Ascending aorta (tissue), 2 donors: ENCODE measurements at places on chromosomes 5 and 9. TPM values are rescaled to one million over a fixed set of nuclear protein-coding genes. Genes with fewer than 3 reads are reported as not detected.

DNA sequence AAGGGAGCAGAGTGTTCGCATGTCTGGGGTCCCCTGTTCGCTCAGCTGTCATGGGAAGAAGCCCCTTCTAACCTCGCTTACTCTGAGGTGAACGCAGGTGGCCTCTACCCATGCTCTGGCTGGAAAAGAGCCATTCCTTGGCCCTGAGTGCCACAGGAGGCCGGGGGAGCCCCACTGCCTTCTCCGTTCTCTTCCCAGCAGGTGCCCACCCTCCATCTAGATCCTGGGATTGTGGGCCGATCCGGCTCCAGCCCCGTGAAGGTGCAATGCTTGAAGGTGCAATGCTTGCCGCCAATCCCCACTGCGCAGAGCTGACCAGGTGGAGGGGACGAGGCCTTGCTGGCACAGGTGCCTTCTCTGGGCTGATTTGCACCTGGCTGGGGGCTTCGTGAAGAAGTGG is 95.4 kb downstream of the MRPL36 start:
- no peaks in the 10 kb centered on the region for H3K4me1 ChIP-seq
- no peaks in the 10 kb centered on the region for H3K27me3 ChIP-seq
- no peaks in the 10 kb centered on the region for H3K36me3 ChIP-seq
- DNase-seq = no peak

The C5orf52 gene
- not detected for total RNA-seq

GRCh38 chr5:32223972-32224609 is 50.0 kb upstream of the GOLPH3 start:
- H3K36me3 ChIP-seq = peaks cover 3% of the 10 kb centered on the region
- no peak overlapping the region for H3K27ac ChIP-seq
- H3K4me3 ChIP-seq = no peak overlapping the region
- no peak for DNase-seq

The PCDHGC5 gene
- total RNA-seq = 0.11 TPM

DNA sequence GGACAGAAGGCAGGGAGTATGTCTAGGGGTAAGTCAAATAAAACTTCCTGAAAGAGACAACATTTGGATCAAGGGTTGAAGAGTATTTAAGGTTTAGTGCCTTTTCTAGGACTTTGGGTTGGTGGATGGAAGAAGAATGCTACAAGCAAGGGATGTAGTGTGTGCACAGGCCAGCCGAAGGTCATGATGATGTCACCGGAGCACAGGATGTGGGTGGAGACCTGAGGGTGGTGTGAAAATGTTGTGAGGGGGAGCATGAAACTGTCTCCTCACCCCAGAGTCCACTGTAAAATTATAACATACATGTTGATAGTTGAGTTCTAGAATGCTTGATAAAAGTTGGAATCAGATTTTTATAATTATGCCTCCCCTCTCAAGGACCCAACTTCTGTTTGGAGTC is 553.3 kb upstream of the SGCD start:
- no peak overlapping the region for H3K4me3 ChIP-seq
- no peaks in the 10 kb centered on the region for H3K36me3 ChIP-seq
- no peak for DNase-seq
- H3K27me3 ChIP-seq = no peaks in the 10 kb centered on the region

DNA sequence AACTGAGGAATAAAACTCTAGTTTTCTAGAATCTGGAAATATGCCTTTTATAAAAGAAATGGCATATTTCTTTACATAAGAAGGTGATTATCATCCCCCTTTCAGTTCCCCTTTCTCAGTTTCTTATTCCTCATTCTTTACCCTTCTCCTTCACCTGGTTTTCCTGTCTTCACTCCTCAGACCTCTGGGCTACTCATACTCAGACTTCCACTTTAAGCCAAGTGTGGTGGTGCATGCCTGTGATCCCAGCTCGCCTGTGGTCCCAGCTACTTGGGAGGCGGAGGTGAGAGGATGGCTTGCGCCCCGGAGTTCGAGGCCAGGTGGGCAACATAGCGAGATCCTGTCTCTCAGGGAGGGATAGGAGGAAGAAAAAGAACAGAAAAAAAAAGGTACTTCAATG is 57.2 kb downstream of the RANBP6 start:
- no peaks in the 10 kb centered on the region for H3K4me1 ChIP-seq
- no peak overlapping the region for H3K27ac ChIP-seq
- H3K36me3 ChIP-seq = no peaks in the 10 kb centered on the region
- no peak for DNase-seq
- H3K27me3 ChIP-seq = no peaks in the 10 kb centered on the region

DNA sequence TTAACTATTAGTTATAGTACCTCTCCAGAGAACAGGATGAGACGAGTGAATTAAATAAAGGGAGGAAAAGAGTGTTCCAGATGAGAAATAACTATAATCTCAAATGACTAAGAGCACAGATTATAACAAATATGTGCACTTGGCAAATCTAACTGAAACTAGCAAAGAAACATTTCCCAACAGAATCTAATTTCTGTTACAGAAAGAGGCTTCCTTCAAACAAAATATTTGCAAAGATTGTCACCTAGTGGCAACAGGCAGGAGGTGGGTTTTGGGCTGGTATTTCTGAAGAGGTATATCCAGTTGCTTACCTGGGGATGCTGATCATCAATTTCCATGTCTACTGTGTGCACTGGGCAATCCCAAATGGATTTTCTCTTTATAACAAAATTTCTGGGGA is 5.6 kb upstream of the SPDL1 start:
- no peak overlapping the region for H3K4me3 ChIP-seq
- no peaks in the 10 kb centered on the region for H3K36me3 ChIP-seq
- H3K4me1 ChIP-seq = no peaks in the 10 kb centered on the region
- no peaks in the 10 kb centered on the region for H3K27me3 ChIP-seq
- H3K27ac ChIP-seq = no peak overlapping the region

DNA sequence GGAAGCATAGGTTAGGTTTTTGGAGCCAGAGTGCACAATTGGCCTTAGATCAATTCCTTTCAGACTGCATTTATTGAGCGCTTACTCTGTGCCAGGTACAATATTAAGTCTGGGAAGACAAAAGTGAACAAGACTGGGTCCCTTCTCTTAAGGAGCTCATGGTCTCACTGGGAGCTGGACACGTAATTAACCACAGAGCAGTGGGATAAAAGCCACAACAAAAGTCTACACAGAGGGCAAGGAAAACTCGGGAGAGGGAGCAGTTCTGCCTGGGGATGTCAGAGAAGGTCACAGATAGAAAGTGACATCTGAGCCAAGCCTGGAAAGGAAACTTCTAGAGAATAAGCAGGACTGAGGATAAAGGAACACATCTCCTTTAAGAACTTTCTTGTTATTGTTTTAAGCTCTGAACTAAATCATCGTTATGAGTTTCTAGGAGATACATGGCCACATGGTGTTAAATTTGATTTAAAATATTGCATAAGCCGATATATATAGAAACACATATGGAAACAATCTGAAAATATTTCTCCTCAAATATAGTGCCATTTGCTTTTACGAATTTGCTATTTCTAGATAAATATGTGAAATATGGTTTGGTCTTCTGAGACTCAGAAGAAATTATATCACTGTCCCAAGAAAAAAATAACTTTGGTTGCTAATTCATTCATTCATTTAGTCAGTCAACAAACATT is 40.1 kb upstream of the PDE8B start:
- H3K4me1 ChIP-seq = no peaks in the 10 kb centered on the region
- no peak for DNase-seq
- H3K36me3 ChIP-seq = no peaks in the 10 kb centered on the region
- no peak overlapping the region for H3K27ac ChIP-seq

- no peaks in the 10 kb centered on the region for H3K36me3 ChIP-seq
- no peak for DNase-seq
Measured at GRCh38 chr9:92561374-92562330, 25.9 kb upstream of the ECM2 start.

GRCh38 chr5:166716856-166717492 is 1574.5 kb upstream of the WWC1 start:
- no peaks in the 10 kb centered on the region for H3K4me1 ChIP-seq
- no peak overlapping the region for H3K4me3 ChIP-seq
- no peaks in the 10 kb centered on the region for H3K27me3 ChIP-seq
- no peak for DNase-seq

- no peak overlapping the region for H3K27ac ChIP-seq
- no peaks in the 10 kb centered on the region for H3K27me3 ChIP-seq
- no peak for DNase-seq
- H3K4me3 ChIP-seq = no peak overlapping the region
- no peaks in the 10 kb centered on the region for H3K36me3 ChIP-seq
Measured at GRCh38 chr9:38180656-38181055, 111.6 kb upstream of the SHB start.

- DNase-seq = no peak
- H3K4me1 ChIP-seq = no peaks in the 10 kb centered on the region
- no peaks in the 10 kb centered on the region for H3K27me3 ChIP-seq
- no peak overlapping the region for H3K27ac ChIP-seq
Measured at GRCh38 chr5:133467826-133468463, 144.4 kb downstream of the FSTL4 start.

The ARHGEF39 gene
- 1.1 TPM for total RNA-seq

DNA sequence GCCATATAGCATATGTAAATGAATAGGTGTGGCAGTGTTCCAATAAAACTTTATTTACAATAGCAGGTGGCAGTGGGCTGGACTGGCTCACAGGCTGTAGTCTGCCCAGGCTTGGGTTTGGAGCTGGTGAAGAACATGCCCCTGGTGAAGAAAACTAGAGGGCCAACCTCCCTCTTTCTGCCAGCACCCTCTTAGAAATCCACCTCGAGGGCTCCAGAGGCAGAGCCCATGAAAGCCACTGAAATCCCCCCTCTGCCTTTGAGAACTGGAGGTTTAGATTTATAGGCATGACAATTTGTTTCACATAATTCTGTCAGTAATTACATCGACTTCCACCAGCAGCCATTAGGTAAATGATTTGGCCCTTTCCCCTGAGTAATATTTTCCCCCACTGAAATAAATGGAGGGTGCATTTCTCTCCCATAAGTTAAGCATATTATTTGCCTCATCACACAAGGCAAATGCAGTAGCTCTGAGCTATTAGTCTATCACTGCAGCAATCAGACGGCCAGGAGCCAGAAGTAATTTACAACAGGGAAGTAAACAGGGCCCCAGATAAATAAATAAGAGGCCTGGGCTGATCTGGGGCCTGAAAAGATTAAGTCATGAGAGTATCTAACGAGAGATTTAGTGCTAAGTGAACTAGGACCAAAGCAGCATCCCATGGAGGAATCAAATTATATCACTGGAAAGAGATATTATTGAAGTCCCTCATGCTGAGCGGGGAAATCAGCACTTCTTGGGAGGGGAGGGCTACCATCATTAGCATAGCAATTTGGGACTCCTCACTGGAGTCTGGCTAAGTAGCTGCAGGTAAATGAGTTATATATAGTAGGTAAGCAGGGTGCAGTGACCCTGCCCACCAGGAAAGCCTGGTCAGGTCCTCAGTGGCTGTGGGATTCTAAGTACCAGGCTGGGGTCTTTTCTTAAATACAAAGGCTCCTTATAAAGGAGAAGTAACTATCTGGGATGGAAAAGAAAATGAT is 123.9 kb downstream of the SLIT3 start:
- H3K4me1 ChIP-seq = no peaks in the 10 kb centered on the region
- no peak for DNase-seq
- H3K36me3 ChIP-seq = no peaks in the 10 kb centered on the region
- H3K27ac ChIP-seq = no peak overlapping the region
- H3K27me3 ChIP-seq = no peaks in the 10 kb centered on the region
- no peak overlapping the region for H3K4me3 ChIP-seq
